ENCODE measurements at places on chromosomes 1 and 21.

DNA sequence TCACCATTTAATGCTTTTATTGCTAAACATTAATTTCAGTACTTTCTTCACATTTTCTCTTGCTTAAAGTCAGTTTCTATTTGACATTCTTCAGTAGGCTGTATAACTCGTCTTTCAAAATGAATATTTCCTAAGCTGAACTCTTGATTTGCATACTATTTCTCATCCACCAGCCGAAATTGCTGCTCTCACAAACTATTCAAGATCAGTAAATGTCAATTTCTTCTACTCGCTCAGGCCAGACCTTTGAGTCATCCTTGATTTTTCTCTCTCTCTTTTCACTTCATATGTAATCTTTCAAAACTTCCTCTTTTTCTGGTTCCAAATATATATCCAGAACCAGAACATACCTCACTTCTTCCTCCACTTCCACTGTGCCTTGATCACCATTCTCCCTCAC, 990.0 kb downstream of the KCNT2 start:
- DNase-seq, result no peak

DNA sequence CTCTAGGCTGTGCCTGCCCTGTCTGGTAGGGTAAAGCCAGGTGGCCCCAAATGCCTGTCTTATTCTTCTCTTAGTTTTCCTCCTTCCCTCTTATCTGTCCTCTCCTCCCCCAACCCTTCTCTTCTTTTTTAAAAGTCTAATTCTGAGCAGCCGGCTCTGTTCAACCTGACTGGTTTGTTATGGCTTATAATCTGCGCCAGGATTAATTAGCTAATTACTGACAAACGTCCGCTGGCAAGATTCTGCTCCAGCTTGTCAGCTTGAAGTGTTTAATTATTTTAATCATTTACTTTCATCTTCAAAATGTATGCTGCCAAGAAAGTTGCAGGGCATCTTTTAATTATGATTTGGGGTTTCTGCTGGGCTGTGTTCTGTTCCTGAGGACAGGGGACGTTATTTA, 27.2 kb upstream of the PSMB2 start:
- no peak for DNase-seq

DNA sequence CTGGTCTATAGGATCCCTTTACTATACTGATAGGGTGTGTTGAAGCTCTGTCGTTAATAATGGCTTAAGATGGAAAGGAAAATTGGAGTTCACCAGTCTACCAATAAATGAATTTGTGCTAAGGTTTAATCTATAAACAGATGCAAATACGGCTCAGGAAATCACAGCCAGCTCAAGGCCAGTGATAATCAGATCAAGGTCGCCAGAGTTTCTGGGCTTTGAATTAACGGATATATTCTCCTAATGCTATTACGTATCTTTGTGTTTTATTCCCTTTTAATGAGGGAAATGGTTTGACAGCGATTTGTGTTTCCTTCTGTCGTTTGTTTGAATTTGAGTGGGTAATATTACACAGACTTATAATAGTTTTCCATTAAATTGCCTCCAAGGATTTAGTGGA, 279.6 kb downstream of the BACH1 start:
- no peak for DNase-seq

DNA sequence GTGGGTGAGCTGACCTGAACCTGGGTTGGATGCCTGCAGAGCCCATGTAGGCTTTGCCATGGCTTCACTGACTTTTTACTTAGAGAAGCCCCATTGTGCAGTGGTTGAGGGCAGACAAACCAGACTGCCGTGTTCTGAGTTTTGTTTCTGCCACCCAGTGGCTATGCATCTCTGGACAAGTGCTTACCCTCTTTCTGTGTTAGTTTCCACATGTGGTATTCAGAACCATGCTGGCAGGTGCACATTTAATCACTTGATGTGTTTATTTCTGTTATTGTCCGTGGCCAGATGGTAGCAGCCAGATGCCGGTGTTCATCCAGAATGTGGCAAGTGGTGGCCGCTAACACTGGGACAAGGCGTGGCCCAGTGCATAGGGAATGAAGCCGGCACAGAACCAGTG, 10.3 kb upstream of the PTPN7 start:
- DNase-seq, result no peak

- no peak for DNase-seq
Measured at GRCh38 chr1:226318471-226318870, 9.5 kb upstream of the LIN9 start.

Measured in CD4-positive, alpha-beta T cell treated with Interferon gamma for 1 hour (primary cell).